Effector memory CD8-positive, alpha-beta T cell (primary cell): ENCODE measurements at places on chromosomes 16 and 17.

- no peak for DNase-seq
These were observed 1.4 kb upstream of the LHX1 start for GRCh38 chr17:36935671-36936454.

DNA sequence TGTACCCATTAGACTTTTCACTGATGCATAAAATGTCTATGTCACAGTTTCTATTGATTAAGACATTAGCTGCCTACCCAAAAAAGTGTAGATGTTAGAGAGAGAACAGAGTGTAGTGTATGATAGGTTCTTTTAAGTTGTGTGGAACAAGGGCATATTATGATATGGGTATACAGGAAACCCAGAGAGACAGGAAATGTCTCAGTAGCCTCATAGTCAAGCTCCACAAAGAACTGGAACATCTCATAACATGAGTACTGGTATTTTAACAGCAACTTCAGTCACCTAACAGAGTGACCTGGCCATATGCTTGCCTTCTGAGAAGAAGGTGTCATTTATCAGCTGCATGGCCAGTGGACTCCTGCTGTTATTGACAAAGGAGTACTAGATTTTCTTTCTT lies 128.1 kb downstream of the RGS9 start:
- DNase-seq: no peak

GRCh38 chr17:16987066-16987829 lies 15.3 kb upstream of the TNFRSF13B start:
- DNase-seq: no peak

- no peak for DNase-seq
These were observed 252.6 kb upstream of the KCNJ16 start for GRCh38 chr17:69822314-69822875.

DNA sequence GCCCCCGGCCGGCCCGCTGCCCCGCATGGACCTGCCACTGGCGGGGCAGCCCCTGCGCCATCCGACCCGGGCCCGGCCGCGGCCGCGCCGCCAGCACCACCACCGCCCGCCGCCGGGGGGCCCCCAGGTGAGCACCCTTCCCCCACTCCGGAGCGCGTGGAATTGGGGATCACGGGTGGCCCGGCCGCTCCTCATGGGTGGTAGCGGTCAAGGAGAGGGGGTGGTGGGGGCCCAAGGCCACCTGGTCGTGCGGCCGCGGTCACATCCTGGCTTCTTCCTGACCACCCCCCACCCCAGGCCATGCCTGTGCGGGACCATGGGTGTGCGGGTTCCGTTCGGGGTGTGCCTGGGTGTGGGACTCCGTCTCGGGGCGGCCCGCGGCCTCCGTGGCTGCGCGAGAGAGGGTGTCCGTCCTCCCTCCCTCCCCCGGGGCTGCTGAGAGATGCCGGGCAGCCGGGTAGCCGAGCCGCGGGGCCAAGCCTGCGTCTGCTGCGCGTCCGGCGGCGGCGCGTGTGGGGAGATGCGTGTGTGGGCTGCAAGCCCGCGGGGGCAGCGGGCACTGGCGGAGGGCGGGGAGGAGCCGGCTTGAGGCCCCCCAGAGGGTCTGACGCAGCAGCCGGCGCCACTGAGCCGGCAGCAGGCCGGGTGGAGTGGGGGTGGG lies 6.8 kb downstream of the ACD start:
- no peak for DNase-seq

- DNase-seq: no peak
These were observed 9.7 kb downstream of the C16orf54 start for GRCh38 chr16:29736112-29736511.

GRCh38 chr17:1745513-1746020 lies 2.9 kb downstream of the SERPINF2 start:
- no peak for DNase-seq

- DNase-seq: peak; percentile 70
These were observed 18.6 kb downstream of the C1QTNF1 start for GRCh38 chr17:79042421-79043190.
